ENCODE measurements at places on chromosomes 2 and 18.

DNA sequence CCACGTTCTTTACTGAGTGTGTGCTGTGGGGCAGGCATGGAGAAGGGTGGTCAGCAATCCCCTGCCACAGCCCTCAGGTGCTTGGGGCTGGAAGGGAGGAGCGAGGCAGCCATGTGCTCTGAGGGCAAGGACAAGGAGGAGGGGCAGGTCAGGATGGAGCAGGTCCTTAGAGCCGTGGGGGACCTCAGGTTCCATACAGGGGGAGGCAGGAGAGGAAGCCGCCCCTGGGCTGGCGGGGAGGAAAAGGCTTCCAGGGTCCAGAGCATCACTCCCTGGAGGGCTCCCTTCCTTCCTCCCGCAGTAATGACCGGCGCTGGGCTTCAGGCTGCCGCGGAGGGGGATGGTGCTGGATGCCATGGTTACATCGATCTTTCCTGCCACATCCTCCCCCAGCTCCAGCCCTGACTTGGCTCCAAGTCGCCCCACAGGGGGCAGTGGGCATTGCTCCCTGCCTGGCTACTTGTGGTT, 6.6 kb downstream of the GAREM2 start:
- DNase-seq = no peak

GRCh38 chr18:21663578-21663977, 41.0 kb downstream of the ABHD3 start:
- DNase-seq = no peak

- DNase-seq = no peak
These were observed 41.3 kb upstream of the LMAN1 start for GRCh38 chr18:59400407-59400806.

- DNase-seq = no peak
These were observed 24.7 kb upstream of the NMUR1 start for GRCh38 chr2:231554748-231555545.

DNA sequence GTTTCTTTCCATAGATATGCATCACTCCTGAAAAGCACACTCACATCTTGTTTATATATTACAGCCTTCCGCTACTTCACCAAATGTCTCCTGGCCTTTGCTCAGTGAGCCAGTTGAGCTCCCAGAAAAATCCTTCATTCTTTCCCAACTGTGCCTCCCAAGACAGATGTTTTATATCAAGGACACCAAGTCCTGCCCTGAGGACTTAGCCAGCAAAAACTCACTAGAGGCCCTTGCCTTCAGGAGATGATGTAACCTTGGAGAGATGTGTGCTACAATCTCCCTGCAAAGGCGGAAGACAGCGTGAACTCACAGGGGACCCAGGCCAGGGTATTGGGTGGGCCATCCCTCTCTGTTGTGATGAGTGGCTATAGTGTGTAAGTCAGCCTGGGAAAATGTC, 86.1 kb upstream of the CTAGE1 start:
- DNase-seq = no peak

DNA sequence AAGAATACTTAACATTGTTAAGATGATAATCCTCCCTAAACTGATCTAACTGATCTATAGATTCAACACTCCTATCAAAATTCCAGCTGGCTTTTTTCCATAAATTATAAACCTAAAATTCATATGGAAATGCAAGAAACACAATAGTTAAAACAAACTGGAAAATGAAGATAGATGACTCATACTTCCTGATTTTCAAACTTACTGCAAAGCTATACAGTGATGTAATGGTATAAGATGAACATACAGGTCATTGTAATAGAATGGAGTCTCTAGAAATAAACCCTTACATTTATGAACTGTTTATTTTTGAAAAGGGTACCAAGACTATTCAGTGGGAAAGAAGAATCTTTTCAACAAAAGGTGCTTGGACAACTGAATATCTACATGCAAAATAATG, 32.3 kb downstream of the UBXN4 start:
- DNase-seq = no peak

GRCh38 chr18:26908906-26909305, 43.4 kb upstream of the AQP4 start:
- DNase-seq = no peak

DNA sequence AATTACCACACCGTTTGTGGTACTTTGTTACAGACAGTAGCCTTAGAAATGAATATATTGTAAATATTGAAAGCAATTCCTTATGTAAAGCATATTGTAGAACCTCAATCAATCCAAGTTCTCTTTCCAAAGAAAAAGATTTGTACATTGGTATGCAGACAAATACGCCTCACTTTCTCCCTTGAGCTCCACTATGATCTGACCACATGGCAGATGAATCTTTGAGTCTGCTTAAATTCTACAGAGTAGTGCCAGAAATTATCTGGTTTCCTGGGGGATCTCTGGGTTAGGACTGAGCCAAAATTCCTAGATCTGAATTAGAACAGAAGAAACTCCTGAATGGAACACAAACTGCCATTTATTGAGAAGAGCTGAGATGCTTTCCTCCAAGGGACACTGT, 99.0 kb downstream of the CPO start:
- no peak for DNase-seq

DNA sequence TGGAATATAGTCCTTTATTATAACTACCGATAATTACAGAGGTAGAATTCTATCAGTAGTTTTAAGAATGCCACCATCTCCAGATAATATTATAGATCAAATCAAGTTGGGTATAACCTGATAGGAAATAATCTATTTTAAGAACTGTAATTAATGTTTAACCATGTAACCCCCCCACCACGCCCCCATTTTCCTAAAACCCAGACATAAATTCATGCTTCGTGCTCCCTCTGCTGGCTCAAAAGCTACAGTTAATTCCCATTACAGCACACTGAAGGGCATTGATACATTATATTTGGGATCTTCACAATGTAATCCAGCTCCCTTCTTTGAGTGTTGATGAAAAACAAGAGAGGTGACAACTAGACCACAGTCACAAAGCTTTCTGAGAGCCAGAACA, 228.0 kb upstream of the SMAD7 start:
- DNase-seq = no peak

DNA sequence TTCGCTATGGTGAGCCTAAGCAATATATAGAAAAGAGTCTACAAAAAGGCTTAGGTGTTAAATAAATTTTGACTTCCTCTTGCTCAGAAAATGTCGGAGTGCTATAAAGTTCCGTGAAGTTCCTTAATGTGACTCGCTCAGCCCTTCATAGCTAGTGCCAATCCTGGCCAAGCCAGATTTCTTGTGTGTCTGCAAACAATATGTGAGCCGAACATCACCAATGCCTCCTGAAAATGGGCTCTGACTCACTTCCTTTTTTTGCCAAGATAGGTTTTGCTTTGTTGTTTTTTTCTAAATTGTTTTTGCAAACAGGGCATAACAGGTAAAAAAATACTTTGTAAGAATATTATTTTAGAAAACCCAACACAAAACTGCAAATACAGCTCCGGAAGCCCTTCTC, 26.1 kb downstream of the CDC42EP3 start:
- no peak for DNase-seq

DNA sequence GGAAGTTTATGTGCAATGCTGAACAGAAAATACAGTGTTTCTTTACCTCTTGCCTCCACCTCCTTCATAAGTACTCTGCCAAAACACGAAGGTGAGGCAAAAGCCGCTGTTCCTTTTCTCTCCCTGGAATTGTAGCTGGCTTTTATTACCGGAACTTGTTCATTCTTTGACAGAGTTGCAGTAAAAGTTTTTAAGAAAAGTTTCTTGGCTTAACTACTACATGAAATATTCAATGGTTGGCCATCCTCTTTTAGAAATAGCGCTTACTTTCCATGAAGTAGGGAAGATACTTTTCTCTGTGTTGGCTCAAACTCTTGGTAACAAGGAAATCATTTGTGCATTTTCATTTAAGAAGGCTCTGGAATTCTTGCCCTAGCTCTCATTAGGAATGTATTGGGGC, 950.7 kb upstream of the FANCL start:
- DNase-seq = no peak

- DNase-seq = no peak
These were observed 80.9 kb downstream of the ZEB2 start for GRCh38 chr2:144438801-144439631.

DNA sequence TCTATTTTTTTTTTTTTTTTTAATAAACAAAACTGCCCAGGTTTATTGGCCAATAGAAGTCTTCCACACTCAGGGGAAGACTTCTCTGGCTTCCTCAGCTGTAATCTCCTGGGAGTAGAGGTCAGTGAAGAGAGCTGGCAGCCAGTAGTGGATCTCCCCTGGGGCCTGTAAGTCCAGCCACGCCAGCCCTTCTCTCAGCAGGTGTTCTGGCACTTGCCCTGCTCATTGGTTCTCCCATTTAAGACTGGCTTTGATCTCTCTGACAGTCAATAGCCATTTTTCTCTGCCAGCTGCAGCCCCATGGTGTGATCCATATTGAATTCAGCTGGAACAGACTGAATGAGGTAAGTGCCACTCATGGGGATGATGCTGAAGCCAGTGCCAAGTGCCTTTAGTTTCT, 170.6 kb upstream of the SPHKAP start:
- no peak for DNase-seq

GRCh38 chr2:221816566-221816965, 244.5 kb upstream of the EPHA4 start:
- DNase-seq = no peak

DNA sequence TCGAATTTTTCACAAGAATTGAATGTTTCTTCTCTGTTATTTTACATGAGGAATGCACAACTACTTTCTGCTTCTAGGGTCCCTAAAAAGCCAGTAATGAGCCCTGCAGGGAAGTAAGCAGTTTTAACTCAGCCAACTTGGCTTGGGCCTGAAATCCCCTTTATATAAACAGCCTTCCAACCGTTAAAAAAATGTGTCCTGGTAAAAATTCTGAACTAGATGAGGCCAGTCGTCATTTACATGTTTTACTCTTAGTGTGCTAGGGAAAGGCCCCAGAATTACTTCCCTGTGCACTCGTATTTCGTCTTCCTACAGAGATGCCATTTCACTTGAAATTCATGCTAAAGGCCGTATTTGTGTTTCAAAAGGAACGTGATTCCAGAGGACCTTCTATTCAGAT, 42.4 kb upstream of the RPE start:
- DNase-seq = no peak

DNA sequence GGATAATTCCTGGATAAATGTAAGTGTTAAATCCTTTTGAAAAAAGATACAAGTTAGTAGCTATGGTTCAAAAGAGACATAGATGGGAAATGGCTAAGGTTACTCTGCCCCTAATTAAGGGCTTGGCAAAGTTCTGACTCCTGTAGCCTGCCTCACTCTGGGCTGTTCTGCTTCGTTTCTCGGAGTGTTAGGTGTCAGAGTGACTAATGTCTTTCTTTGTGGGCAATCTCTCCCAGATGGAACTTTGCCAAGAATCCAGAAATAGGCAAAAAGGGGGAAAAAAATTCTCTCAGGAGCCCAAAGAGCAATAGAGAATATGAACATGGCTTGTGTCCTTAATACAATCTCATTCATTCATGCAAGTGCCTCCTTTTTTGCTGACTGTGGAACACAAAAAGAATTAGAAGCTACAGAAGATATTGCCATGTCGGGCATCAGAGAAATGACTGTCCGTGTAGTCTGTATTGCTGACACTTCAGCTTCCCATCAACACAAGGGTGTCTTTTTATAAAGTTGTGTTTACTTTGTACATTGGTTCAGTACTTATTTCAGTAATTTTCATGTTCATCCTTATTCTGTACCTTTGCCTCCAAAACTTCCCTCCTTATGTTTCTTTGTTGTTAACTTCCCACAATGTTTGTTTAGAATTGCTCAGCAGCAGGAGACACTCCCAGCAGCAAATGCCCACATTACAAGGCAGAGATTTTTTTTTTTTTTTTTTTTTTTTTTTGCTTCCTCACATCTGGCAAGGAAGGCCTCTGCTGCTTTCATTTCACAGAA, 134.0 kb downstream of the FTCDNL1 start:
- DNase-seq = no peak

DNA sequence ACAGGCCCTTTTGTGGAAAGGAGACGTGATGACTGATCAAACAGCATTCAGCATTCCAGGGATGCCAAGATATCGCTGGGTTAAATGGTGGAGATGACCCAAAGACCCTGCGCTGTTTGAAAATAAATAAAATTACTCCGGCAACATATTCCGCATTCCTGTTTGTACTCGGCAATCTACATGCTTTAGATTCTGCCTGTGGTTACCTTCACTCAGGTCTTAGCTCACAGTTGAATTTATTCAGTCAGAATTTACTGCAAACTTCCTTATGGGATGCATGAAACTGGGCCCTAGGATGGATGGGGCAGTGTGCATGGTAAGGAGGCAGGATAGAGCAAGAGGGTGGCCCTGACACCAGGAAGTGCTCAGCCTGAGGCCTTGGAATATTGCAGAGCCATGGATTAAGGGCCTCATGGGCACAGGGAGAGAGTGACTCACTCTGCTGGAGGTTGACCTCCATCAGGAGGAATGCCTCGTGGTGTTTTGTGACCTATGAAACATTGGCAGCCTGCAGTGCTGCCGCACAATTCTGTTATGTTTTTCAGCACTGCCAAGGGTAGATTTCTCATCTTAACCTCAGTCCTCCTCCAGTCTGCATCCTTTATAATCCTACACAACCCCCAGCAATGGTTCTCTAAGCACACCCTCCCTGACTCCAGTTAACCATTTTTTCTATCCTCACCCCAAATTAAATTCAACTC, 321.4 kb downstream of the IRS1 start:
- DNase-seq = no peak

DNA sequence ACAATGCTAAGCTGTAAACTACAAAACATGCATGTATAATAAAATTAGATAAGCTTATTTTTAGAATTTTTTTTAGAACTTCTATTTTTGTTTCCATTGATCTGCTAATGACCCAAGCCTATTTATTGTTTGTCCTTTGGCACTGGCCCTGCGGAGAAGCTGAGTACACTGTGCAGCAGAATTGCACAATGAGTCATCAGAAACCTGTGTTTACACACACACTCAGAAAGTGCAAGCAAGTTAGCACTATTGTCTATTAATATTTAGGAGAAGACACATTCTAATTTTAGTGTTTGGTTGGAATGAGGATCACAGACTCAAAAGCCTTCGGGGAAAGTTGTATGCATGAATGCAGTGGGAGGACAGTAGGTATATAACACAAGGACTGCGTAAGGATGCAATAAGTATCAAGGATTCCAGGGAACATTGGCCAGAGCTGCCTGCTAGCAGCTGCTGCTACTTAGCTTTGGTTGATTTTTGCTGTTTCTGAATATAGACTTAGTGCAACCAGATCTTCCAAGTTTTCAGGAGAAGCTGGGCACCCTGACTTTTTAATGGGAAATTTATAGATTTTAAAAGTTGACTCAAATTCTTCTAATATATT, 128.2 kb downstream of the KCNH7 start:
- no peak for DNase-seq

DNA sequence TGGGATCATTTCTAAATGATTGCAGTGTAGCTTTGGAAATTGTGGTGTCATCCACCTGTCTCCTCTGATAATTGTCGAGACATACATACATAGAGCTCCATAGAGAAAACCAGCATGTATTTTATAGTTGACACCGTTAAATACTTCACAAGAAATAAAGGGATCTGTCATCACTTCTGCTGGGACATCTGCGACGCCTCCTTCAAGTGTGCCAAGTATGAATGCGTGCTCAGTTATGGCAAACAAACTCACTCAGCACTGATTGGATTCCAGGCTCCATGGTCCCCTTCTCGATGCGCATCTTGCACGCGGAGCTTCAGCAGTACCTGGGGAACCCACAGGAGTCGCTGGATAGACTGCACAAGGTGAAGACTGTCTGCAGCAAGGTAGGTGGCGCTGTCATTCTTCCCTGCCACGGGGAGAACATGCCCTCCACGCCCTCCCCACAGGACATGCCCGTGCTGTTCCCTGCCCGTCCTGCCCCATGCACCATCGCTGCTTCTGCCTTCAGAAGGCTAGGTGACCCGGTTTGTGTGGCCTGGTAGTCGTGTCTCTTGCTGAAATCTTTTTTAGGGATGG, 64.1 kb downstream of the TRAPPC12 start:
- DNase-seq = no peak

Measured in activated CD4-positive, CD25-positive, alpha-beta regulatory T cell treated with anti-CD3 and anti-CD28 coated beads, Interleukin-2, amount 50 U/mL, for 72 hours (primary cell).